ENCODE measurements at places on chromosomes 1 and 21.

- DNase-seq, result peak; percentile 58
These were observed 2.7 kb upstream of the ZBTB21 start for GRCh38 chr21:42012763-42013329.

- no peak for DNase-seq
These were observed 23.2 kb upstream of the C1orf146 start for GRCh38 chr1:92194511-92194910.

GRCh38 chr21:36788120-36788638 is 89.3 kb downstream of the SIM2 start:
- no peak for DNase-seq

DNA sequence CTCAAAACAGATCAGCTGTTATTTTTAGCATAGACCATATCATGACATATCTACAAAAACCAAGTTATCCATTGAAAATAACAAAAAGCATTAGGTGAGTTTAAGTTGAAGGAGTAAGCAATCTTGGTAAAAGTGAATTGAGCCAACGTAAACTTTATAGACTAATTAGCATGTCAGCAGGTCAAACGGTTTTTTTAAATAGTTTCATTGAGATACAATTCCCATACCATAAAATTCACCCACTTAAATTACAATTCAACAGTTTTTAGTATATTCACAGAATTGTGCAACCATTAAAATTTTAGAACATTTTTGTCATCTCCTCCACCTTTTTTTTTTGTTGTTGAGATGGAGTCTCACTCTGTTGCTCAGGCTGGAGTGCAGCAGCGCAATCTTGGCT is 92.1 kb downstream of the TGFBR3 start:
- no peak for DNase-seq

DNA sequence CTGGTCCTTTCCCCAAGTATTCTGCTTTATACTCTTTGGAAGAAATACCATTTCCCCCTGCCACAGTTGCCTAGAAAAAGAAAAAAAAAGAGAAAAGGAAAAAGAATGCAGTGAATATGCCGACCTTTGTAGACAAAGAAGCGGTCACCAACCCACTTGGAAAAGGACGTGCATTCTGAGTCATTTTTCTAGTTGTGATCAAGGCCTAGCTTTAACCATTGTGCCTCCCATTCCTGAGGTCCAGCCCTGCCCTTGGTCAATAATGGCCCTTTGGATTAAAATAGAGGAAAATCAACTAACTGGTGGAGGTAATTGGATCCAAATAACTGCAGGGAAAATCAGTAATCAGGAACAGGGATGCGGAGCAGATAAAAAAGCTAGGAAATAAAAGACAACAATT is 24.8 kb downstream of the S1PR1 start:
- no peak for DNase-seq

DNA sequence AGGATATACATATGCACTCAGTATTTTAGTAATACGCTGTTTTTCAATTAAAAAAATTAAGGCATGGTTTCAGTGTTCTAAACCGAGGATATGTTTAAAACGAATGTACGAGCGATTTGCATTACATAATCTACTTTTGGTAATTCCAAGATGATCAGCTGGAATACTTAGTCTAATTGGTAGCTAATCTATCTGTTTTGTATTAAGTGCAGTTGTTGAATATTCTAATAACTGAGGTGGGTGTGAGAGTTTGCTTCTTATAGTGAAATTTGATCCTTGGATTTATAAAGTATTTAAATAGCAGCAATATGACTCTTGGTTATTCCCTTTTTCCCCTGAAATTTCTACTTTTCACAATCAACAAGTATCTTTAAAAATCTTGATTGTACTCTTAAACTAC is 1.3 kb downstream of the RNF2 start:
- DNase-seq, result no peak

DNA sequence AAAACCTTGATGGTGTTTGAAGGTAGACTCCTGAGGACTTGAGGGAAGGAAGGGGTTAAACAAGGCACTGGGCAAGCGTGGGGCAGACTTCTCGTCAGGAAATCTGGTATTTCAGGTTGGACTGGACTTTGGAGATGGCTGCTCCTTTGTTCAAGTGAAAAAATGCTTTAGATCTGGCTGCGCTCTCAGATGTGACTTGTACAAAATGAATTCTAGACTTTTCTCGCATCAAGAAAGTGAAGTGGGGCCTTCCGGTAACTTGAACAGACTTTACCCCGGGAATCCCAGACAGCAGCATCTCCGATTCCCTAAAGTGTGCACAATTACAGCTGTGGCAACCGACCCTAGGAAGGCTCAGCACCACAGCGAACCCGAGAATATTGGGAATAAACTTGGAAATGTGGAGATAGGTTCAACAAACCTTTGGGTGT is 44.3 kb upstream of the ERRFI1 start:
- peak; percentile 97 for DNase-seq

GRCh38 chr1:185159966-185160365 is 3.0 kb downstream of the SWT1 start:
- DNase-seq, result no peak

- DNase-seq, result no peak
These were observed 19.8 kb downstream of the RAP1GAP start for GRCh38 chr1:21649315-21649714.

DNA sequence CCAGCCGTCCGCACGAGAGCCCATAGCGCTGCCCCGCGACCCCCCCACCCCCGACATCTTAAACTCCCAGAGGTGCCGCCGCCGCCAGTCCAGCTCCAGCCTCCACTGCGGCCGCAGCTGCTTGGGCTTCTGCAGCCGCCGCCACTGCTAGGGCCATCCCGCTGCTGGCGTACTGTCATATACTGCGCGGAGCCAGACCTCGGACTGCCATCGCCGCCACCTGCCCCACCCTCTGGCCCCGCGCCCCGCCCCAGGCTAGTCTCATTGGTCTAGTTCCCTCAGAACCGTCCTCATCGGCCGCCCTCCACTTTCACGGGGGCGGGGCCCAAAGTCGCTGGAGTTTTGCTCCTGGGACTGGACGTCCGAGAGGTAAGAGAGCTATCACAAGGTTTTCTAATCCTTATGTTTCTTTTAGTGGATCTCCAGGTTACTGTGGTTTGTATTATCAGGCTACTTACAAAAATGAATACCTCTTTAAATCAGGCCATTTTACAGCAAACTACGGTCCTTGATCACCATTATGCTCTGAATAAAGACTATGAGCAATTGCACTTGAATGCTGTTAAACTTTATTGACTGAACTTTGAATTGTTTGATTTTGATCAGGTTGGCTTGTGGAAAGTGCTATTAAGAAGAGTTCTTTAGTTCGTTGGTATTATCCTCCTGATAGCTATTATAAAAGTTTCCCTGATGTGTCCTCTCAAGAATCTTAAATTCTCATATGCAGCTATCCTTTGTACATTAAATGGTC is 2.8 kb upstream of the CD1D start:
- DNase-seq, result peak; percentile 94

- peak; percentile 70 for DNase-seq
These were observed 24.3 kb downstream of the HEYL start for GRCh38 chr1:39615086-39615673.

- no peak for DNase-seq
These were observed 63.7 kb downstream of the MRPL37 start for GRCh38 chr1:54263601-54264226.

DNA sequence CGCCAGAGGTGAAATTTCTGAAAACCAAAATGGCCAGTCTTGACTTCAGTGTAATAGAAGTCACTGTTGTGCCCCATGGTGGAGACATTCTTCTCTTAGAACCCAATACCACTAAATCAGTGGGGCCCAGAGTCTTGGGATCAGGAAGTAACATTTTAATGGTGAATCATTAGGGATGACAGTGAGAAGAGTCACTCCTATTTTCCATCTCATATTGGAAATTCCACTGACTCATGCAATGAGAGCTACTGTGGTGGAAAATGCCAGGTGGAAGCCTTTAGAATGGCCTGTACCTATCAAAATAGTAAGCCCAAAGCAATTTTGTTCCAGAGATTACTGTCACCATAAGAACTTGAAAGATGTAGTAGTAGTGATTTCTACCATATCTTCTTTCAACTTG is 20.6 kb upstream of the PPM1J start:
- peak; percentile 40 for DNase-seq

GRCh38 chr1:204683284-204684205 is 2.0 kb downstream of the LRRN2 start:
- DNase-seq, result no peak

DNA sequence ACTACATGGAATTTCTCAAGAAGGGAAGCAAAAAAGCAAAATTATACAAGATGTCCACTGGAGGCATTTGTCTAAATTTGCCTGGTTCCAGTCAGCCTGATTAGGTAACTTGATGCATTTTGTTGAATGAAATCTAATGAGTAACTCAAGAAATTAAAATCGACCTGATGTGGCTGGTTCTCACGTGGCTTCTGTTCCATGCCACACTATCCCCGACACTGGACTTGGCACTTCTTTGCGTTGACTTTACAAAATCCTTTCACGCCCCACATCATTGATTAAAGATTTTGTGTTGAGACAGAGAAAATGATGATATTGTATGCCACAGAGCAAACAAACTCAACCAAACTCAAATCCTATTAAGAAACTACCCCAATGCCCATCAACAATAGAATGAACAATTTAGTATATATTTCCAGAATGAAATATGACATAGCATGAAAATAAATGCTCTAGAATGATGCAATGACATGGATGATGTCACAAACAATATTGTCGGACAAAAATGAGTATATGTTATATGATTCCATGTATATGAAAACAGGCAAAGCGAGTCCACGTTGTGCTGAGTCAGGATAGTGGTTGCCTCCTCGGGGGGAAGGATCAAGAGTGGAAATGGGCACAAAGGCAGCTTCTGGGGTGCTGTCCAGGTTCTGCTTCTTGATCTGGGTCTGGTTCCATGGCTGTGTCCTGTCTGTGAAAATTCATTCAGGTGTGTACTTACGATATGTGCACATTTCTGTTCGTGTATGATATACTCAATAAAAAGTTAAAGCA is 12.9 kb upstream of the HMGCS2 start:
- no peak for DNase-seq

DNA sequence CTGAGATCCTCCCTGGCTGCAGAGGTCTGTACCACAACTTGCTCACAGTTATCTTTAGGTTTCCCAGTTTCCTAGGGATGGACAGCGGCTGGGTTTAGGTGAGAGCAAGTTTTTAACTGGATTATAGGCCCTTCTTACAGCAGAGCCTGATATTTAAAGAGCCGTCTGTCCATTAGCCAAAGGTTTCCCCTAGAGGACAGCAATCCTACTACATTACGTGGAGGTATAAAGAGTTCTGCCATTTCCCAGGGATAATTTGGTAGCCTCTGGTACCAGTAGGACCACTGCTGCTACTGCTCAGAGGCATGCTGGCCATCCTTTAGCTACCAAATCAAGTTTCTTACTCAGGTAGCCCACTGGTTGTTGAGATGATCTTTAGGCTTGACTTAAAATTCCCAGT is 21.9 kb upstream of the FCGR2A start:
- DNase-seq, result peak; percentile 4

DNA sequence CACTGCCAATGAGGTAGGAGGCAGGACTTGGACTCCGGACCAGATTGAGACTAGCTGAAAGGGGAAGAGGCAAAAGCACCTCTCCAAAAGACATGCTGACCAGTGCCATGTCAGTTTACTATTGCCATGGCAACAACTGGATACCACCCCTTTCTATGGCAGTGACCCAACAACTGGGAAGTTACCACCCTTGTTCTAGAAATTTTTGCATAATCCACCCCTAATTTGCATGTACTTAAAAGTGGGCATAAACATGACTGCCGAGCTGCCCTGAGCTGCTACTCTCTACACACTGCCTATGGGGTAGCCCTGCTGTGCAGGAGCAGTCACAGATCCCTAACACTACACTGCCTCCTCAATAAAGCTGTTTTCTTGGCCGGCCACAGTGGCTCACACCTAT is 19.0 kb upstream of the SLC6A9 start:
- no peak for DNase-seq

GRCh38 chr1:98386675-98387440 is 274.7 kb upstream of the SNX7 start:
- no peak for DNase-seq

DNA sequence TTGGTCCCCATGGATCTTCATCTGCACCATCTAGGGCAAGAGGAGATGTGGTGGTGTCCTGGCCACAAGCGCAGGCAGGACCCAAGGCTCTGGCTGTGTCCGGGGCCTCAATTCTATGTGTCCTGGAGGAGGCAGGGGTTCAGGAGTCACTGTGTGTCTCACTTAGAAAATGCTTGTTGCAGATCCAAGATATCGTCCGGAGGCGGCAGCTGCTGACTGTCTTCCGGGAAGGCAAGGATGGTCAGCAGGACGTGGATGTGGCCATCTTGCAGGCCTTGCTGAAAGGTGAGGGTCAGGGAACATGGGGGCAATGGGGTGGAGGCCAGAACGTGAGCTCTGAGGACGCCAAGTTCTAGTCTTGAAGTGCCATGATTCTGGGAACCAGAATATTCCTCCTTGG is 29.1 kb downstream of the TRPM2 start:
- DNase-seq, result no peak

DNA sequence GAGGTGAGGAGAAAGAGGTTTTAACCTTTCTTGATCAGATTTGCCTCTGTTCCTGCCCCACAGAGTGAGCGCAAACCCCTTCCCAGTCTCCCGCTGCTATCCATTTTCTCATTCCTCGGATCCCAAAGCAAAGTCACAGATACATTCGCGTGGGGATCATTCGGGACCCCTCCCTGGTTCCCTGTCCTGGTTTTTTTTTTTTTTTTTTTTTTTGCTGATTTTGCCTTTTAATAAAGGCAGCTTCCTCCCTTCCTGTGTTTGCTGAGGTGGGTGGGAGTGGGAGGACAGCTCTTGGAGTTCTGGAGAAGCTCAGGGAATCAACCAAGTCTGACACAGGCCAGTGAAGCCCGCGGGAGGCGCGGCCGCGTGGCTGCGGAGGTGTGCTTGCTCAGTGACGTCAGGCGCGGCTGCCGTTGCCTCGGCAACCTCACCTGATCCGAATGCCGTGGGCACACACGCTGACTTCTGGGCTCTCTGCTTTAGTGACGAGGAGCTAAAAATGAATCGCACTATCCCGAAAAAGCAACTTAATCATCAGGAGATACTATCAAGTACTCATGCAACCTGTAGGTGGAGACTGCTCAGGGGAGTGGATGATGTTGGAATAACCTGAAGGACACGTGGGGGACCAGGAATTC is 106.4 kb downstream of the TBX19 start:
- peak; percentile 96 for DNase-seq

GRCh38 chr1:100622506-100622905 is 84.6 kb downstream of the GPR88 start:
- no peak for DNase-seq

DNA sequence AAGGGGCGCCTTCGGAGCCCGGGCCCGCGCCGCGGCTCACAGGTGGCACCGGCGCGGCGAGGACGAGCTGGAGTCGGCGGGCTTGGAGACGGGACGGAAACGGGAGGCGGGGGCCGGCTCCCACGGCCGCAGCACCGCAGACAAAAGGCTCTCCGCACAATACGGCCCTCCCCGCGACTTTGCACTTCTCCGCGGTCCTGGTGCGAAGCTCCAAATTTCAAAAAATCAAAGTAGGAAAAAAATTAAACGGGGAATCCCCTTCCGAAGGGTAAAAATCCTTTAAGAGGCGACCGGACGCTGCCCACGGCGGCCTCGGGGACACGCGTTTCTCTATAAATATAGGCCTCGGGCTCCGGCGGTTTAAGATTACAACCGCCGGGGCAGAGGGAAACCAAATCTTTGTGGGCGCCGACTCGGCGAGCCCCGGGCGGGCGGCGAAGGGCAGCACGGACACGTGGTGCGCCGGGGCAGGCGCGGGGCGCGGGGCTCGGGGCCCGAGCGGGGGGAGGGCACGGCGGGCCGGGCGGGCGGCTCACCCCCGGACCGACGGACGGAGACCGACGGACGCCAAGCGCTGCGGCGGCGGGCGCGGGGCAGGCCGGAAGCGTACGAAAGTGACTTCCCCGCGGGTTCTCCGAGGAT is 453 bp downstream of the PABPC4 start:
- DNase-seq, result peak; percentile 77
